ENCODE measurements at places on chromosomes 3 and 15.

GRCh38 chr3:66480666-66481065 lies 20.2 kb downstream of the LRIG1 start:
- no peak for DNase-seq

- no peak for DNase-seq
These were observed 128.0 kb downstream of the BBX start for GRCh38 chr3:107650788-107651187.

DNA sequence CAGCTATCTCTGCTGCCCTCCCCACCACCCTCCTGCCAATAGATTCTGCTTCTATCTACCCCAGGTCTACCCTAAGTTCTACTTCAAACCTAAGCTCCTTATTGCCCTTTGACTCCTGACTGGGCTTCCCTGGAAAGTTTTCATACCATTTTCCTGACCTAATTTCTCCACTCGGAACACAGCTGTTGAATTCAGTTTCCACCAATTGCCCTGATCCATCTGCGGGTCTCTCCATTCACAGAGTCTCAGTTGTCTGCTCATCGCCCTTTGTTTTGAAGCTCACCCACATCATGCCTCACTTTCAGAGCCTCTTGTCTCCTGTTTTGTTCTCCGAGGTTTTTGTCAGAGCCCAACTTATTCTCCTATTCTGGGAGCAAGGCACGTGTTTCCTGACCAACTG lies 56.8 kb upstream of the ABI3BP start:
- DNase-seq = no peak

- DNase-seq = no peak
These were observed 17.8 kb downstream of the MKRN2 start for GRCh38 chr3:12574661-12575060.

DNA sequence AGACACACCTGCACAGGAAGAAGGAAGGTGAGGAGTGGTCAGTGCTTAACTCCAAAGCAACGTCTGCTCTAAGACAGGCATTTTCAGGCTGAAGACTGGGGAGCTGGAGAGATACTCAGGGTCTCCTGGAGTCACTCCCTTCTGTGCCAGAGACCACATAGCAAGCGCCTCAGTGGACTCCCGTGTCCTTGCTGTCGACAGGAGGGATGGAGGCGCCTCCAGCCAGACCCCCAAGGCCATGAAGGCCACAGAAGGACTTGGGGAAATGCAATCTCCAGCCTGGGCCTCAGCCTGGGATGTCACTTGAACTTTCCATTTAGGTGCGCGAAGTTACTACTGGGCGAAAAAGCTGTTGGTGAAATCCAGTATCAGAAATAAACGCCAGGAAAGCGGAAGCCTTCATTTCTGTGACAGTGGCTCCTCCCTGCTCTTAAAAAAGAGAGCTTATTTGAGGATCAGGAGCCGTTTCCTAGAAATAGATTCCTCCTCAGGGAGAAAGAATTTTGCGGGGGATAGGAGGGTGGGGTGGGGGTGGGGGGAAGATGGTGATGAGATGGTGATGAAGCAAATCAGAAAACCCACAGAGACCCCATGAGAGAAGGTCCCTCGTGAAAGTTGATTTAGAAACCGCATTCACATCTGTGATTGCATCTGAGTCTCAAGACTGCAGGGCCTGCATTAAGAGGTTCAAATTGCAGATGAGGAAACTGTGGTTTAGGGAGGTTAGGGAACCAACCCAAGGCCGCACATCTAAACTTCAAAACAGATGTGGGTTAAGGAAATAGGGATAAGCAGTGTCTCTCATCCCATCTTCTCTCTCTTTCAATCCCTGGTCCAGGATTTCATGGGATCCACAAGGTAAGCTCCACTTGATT lies 78.8 kb downstream of the ATP2B2 start:
- DNase-seq = no peak

DNA sequence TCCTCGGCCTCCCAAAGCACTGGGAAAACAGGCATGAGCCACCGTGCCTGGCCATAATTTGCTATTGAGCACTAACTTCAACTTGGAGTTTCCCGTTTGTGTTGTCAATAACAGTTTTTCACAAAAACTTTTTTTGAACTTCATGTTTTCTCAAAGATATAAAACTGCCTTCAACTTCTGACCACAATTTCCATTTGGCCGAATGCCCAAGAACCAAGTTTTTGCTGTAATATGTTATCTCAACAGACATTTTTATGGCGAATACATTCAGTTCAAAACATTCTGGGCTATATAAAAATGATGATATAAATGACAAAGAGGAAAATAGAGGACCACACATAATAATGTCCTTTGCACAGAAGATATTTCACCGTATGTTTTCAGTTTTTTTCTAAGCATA lies 56.4 kb downstream of the NEDD4 start:
- no peak for DNase-seq

GRCh38 chr3:118472586-118472985 lies 562.1 kb downstream of the IGSF11 start:
- no peak for DNase-seq

DNA sequence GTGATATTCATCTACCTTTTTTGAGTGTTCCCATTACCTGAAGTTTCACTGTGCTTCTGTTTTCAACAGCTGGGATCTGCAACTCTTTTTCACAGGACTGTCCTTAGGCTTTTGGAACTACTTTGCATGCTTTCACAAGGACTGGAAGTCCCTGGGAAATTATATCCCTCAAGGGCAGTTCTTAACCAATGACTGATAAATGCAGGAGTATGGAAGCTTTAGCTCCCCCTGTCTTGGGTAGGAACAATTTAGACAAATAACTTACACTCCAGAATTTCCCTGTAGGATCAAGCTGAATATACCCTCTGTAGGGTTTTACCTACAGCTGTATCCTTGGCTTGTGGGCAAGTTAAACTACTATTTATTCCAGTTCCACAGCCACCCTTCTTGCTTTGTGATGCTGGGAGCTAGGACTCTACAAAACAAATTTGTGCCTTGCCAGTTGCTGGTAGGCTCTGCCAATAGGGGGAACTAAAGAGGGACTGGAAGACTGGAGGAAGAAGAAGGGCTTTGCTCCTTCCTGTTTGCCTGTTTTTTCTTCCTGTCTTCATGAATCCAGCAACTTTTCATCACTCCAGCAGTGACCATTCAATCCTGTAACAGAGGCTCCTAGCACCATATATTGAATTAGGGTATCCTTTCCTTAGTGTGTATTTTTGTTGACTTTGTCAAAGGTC lies 6.8 kb upstream of the ZNF280D start:
- DNase-seq = no peak

- no peak for DNase-seq
These were observed 12.0 kb downstream of the SSUH2 start for GRCh38 chr3:8632402-8633237.

GRCh38 chr3:56838448-56838847 lies 36.7 kb upstream of the ARHGEF3 start:
- DNase-seq = no peak

DNA sequence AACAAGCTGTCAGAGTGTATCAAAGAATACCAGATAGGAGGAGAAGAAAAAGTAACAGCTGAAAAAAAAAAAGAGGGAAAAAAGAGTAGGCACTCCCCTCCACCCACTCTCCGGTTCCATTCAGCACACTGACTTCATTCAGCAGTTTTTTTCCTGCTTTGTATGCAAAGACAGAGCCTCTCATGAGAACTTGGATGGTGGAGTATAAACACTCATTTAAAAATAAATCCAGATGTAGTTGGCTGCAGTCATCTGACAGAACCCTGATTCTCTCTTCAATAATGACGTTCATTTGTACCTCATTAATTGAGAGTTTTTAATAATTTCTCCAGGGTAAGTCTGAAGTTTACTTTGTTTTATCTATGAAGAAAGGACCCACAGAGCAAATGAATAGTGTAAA lies 81.0 kb downstream of the TMEM108 start:
- DNase-seq = no peak

DNA sequence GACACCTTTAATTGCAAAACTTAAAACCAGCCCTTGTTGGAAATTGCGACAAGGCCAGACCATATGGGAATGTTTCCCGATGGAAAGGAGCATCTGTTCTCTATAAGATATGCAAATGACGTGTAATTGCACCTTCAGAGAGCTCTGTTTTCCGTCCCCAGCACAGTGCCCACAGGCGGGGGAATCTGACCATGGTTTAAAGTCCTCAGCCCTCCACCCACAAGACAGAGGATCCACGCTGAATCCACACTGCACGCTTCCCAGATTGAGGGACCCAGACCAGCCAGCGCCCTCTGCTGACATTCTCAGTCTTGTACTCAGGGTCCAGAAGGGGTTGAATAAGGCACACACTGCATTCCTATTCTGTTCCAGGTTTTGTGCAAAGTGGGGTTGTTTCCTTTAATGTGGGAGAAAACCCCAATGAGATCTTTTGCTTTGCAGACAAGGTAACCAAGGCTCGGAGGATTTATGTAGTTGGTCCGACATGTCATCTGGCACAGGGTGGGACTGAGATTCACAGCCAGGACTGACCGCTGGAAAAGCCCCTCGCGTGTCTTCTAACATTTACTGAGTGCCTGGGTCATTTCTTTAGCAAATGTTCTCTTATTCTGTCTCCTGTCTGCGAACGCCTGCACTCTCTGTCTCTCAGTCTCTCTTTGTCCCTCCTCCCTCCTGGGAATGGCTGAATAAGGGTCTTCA lies 36.8 kb upstream of the KLHL25 start:
- peak; percentile 22 for DNase-seq

DNA sequence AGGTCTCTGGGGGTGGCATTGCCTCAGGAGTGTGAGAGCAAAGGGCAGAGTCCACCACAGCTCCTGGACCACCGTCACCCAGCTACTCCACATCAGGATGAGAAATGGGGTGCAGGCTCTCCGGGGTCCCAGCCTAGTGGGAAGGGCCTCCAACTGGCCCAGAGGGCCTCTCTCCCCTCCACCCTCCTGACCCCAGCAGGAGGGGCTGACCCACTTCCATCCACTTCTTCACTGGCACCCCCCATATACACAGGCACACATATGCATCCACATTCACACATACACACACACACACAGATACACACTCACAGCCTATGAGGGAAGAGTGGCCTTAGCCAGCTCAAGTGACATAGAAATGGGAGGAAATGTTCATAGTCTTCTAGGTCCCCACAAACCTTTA lies 286.0 kb downstream of the OCA2 start:
- no peak for DNase-seq

- no peak for DNase-seq
These were observed 11.8 kb downstream of the CD47 start for GRCh38 chr3:108079043-108079442.

GRCh38 chr3:31369637-31370379 lies 162.9 kb upstream of the STT3B start:
- no peak for DNase-seq

DNA sequence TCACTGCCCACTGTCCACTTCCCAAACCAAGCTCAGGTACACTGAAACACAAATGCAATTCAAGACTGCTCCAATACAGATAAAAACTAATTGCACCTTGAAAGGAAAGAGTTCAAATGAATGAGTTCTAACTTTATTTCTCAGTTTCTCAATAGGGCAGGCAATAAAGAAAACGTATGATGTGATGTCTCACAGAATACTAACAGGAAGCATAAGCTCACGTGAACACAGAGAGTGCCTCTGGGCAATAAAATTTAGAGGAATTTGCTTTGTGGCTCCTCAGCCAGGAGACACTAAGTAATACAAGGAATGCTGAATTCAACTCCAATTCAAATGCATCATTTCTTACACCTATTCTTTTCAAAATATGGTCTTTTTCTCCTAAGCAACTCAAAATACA lies 82.3 kb upstream of the OCA2 start:
- DNase-seq = no peak

DNA sequence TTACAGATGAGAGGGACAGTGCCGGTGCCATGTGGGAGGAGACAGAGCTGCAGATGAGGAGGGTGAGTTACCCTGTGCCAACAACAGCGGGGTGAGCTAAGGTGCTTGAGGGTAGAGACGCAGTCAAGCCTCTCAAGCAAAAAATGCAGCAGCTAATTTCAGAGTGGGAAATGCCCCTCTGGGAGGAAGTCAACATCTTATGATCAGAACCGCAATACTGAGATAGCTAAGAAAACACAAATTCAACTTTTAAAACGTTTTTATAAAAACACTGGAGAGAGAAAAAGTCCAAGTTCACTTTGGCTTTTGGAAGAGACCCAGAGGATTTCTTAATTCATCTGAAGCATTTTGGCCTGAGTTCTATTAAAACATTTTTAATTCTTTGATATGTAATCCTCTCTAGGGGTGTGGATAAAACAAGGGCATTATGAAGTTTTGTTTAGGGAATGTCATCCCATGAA lies 319.2 kb downstream of the SLC9A9 start:
- no peak for DNase-seq

DNA sequence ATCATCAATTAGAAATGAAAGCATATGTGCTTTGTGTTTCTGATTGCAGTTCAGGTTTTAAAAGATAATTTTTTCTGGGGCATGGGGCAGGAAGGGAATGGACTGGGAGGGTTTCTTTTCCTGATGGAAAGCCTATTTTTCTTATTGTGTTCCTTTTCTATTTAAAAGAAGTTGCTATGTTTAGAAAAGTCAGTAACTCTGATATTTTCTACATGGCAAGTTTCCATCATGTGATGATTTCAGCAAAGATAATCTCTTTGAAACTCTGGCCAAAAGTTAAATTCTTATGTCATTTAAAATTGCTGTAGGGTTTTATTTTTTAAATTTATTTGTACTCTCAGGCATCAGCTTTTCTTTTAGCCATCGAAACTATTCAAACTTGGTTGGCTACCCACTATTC lies 601.2 kb downstream of the FOXP1 start:
- no peak for DNase-seq

GRCh38 chr3:72664184-72664975 lies 183.9 kb downstream of the SHQ1 start:
- DNase-seq = no peak

DNA sequence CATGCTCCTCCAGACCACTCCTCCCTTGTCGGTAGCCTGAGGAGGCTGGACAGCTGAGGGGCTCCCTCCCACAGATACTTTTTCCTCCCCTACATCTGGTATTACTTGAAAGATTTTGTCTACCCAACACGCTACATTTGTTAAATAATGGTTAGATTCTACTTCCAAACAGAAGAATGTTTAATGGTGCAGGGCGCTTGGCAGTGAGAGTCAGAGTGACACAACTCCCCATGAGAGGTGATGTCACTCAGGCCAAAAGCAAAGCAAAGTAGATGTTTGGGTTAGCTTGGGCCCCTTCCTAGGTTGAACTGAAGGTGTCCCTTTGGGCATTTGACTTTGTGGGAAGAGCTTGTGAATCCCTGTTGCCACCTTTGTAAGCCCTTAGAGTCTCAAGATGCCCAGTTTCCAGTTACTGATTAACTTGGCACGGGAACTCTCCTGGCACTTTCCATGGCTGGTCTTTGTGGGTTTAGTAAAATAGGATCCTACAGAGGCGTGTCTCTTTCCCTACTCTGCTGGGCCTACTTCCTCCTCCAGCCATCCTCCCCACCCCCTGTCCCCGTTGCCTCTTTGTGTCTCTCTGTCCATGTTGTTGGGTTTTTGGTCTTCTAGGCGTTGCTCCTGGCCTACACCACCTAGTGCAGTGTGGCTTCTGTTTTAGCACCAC lies 5.6 kb downstream of the LIMD1 start:
- DNase-seq = no peak

GRCh38 chr3:76754247-76754646 lies 285.7 kb upstream of the ROBO2 start:
- DNase-seq = no peak

DNA sequence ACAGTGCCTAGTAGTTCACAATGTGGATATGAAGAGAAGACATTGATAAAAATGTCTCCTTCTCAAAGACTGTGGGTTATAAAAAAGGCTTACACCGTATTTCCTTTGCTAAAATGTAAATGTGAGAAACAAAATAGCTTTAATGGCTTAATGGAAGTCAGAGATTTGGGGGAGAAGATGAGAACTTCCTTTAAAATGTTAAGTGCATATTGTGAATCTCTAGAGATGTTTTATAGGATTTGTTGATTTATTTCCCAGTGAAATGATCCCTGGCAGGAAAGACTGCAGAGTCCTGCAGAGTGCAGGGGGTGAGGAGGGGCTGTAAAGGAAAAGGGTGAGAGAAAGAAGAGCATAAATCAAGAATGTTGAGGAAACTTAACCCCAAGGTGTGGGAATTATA lies 305.1 kb downstream of the GAP43 start:
- no peak for DNase-seq
